Activated naive CD8-positive, alpha-beta T cell treated with anti-CD3 and anti-CD28 coated beads, Interleukin-2, amount 50 U/mL, for 24 hours (primary cell): ENCODE measurements at places on chromosomes 4 and X.

- DNase-seq = no peak
Measured at GRCh38 chr4:82753725-82754410, 44.7 kb downstream of the SCD5 start.

GRCh38 chr4:20195071-20195885, 56.4 kb upstream of the SLIT2 start:
- no peak for DNase-seq

GRCh38 chrX:105179644-105180043, 40.9 kb downstream of the TEX13A start:
- no peak for DNase-seq

DNA sequence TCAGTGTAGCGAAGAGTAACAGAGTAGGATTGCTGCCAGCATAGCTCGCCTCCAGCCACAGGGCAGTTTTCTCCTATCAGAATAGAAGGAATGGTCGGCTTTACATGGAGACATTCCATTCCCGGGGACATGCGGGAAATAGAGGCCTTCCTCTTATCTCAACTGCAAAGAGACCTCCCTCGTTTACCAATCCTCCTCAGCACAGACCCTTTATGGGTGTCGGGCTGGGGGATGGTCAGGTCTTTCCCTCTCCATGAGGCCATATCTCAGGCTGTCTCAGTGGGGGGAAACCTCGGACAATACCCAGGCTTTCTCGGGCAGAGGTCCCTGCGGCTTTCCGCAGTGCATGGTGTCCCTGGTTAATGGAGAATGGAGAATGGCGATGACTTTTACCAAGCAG, 285.0 kb downstream of the ASMT start:
- no peak for DNase-seq

DNA sequence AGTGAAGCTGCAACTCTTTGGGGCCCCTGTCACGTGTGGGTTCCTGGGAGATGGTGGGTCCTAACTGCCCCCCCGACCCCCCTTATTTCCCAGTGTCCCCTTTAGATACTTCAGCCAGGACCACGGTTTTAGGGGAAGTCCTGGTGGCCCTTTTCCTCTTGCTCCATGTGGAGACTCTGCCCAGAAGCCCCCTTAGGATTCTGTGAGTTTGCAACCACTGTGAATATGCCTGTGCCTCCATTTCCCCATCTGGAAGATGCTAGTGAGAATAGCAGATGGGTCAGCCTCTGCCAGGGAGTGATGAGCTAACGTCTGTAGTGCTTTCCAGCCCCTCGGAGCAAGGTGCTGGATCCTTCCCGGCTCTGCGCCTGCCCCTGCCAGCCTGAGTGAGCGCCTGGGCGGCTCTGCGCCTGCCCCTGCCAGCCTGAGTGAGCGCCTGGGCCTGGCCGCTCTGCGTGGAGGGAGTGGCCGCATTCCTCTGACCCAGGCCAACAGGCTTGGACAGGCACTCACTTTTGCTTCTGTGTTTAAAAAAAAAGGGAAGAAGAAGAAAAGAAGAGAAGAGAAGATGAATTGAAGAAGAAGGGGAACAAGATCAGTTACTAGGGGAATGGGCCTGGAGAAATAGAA, 6.7 kb upstream of the CITED1 start:
- no peak for DNase-seq

- DNase-seq = no peak
Measured at GRCh38 chrX:121093011-121093410, 45.6 kb downstream of the GLUD2 start.

GRCh38 chr4:112182604-112183003, 37.4 kb downstream of the FAM241A start:
- no peak for DNase-seq

GRCh38 chr4:2079926-2080325, 20.8 kb downstream of the NAT8L start:
- no peak for DNase-seq

GRCh38 chr4:107458194-107458593, 261.8 kb downstream of the PAPSS1 start:
- no peak for DNase-seq

DNA sequence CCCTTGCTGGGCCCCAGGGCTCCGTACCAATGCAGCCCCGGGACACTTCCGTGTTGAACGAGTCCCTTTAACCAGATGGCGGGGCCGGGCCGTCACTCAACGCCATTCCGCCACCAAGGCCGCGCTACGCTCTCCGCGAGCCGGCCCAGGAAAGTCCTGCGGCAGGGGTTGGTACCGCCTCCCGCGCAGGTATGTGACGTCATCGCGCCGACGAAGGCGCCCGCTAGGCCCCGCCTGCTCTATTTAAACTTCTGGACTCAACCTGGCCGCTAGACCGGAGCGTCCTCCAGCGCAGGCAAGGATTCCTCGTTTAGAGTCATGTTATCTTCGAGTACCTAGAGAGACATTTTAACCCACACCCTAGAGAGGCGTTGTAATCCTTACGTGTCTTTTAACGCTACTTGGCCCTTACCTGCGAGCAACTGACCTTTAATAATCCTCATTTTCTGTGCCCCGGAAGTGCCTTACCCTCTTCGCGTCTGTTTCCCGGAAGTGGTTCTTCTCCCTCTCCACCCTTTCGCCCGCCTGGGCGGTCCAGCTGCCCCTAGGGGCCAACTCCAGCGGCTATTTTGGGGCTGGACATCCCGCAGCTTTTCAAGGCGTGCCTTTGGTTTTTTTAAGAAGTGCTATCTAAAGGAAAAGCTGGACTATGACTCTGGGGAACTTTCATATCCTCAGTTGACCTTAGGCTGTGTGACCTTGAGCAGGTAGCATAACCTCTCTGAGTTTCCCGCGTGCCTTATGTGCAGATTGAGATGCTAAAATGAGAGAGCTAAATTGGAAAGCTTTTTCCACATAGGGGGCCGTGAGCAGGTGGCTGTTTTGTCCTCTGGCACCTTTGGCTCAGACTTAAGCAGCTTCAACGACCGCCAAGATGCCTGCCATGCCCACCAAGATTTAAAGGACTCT, at the start of gene PNPLA4:
Gene PNPLA4 (minus strand): TSS at position 155 of the 909 bp plus-strand sequence. CDS start 1,294 bp downstream, outside the sequence.
- peak; percentile 79 for DNase-seq
